ENCODE measurements at places on chromosomes 11 and 22. TPM values are rescaled to one million over a fixed set of nuclear protein-coding genes. Genes with fewer than 3 reads are reported as not detected.

GRCh38 chr11:70353900-70354568, 44.3 kb upstream of the CTTN start:
- no peak for DNase-seq

DNA sequence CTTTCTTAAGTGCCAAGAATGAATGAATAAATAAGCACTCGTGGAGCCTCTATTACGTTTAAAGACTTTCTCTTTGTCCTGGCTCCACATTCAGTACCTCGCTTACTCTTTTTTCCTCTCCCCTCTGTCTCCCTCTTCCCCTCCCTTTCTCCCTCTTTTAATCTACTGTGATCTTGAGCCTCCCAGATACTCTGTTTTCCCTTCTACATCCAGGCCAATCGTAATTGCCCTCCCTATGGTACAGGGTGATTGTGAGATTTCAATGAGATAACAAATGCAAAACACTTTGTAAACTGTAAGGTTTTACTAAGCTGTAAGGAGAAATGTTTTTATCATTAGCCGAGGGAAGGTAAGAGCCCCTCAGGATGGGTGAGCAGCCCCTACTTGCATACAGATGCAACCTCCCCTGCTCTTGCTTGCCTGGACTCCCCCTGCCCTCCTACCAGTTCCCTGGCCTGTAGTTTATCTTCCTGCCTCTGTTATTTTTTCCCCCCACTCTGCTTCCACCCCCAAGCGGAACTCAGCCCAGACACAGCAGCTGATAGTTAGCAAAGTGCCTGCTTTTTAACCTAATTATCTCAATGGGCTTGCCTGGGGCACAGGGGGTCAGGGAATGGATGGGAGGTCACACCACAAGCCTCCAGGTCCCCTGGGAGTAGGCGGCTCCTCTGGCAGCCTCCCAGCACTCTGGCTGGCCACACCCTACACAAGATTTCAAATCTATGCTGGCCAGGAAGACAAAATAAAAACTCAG, 76.9 kb upstream of the CADM1 start:
- DNase-seq, result no peak

DNA sequence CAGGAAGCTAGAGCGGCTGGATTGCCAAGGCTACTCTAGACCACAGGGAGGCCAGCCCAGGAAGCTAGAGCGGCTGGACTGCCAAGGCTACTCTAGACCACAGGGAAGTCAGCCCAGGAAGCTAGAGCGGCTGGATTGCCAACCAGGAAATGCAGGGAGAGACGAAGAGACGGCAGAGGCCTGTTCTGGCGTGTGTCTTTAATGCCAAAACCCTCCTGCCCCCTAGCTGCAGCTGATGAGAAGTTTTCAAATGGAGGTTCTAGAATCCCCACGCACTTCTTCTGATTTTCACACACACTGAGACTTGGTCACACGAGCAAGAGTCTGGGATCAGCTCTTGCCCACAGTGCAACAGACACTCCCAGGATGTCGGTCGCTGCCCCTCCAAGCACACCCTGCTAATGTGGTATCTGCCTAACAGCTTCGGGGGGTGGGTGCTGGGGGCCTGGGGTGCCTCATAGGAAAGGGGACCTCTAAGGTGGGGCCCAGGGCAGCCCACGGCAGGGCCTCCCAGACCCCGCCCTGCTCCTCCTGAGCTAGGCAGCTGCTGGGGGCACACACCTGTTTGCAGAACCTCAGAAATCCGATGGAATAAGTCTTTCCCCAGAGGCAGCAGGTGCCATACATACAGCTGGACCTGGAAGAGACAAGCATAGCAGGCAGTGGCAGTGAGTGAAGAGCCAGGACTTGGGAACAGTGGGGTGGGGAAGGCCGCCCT, 28.5 kb downstream of the MAFF start:
- peak; percentile 68 for DNase-seq

GRCh38 chr11:42576318-42576717, 735.5 kb upstream of the API5 start:
- DNase-seq, result no peak

DNA sequence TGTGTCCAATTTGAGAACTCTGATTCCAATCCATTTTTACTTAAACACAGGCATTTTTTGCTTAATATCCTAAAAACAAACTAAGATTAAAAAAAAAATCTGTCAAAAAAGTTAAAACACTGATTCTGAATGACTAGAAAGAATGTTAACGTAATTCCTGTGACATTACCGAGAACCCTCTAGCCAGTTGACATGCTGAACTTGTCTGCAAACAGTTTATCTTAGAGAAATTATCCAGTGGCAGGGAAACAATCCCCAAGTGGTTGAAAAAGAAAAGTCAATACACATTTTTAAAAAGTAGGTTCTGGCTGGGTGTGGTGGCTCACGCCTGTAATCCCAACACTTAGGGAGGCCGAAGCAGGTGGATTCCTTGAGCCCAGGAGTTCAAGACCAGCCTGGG, 11.6 kb downstream of the KMT5B start:
- DNase-seq, result no peak

- DNase-seq, result peak; percentile 49
These were observed 2.9 kb downstream of the E2F8 start for GRCh38 chr11:19237813-19238212.

- no peak for DNase-seq
These were observed 29.0 kb downstream of the NUP50 start for GRCh38 chr22:45192701-45193187.

DNA sequence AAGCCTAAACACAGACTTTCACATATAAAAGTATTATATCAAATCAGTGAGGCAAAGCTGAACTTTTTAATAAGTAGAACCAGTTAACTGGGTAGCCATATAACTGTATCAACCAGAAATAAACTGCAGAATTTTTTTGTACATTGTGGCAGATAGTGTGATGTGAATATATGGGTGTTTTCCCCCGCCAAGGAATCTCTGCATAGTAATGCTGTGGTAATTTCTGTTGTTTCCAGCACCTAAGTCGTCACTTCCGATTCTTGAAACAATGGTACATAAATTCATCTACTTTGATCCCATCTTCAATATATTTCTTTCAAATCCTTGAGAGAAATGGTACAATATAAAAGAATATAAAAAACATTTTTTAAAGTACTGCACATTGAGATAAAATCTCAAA, 39.6 kb downstream of the NARS2 start:
- DNase-seq, result no peak

DNA sequence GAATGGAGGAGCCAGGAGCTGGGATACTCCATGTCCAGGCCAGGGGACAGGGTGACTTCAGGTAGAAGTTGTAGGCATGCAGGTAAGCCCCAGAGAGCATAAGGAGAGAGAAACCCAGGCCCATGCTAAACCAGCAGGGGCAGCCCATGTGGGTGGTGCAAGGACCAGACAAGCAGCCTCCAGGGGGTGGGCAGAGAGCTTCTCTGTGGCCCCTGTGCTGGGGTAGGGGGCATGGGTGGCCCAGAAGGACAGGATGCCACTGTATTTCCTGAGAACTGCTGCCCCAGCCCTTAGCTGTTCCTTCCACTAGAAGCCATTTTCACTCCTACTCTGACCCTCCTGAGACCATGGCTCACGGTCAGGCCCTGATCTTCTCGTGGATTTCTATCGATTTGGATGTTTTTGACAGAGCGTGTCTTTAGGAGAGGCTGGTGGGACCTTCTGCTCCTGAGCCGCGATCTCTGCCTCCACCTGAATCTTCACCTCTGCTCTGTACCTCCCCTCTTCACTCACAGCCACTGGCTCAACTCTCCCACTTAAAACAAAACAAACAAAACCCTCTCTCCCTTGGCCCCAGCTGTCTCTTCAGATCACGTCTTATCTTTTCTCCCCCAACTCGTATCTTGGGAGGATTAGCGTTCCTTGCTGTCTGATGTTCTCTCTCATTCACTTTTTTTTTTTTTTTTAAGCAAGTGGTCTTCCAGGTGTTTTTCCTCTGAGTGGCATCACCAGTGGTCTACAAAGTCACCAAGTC, 112.2 kb downstream of the NECTIN1 start:
- DNase-seq, result no peak

- no peak for DNase-seq
These were observed 27.5 kb upstream of the P4HA3 start for GRCh38 chr11:74338963-74339362.

DNA sequence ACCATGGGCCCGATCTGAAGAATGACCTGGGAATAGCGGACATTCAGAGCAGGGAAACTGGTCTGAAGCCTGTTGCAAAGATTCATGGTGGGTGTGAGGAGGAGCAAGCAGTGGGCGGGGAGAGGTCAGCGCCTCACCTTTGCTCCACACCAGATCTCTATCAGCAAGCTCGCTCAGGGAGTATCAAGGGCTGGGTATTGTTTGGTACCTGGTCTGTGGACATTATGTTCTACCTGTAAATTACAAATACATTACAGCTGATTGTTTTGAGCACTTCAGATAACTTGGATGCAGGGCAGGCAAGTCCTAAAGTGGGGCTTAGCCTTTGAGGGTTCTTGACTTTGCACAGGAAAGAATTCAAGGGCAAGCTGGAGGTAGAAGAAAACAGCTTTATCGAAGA, 10.8 kb upstream of the SEC14L4 start:
- DNase-seq, result no peak

GRCh38 chr11:2748061-2748813, 48.4 kb upstream of the KCNQ1OT1 start:
- DNase-seq, result no peak

DNA sequence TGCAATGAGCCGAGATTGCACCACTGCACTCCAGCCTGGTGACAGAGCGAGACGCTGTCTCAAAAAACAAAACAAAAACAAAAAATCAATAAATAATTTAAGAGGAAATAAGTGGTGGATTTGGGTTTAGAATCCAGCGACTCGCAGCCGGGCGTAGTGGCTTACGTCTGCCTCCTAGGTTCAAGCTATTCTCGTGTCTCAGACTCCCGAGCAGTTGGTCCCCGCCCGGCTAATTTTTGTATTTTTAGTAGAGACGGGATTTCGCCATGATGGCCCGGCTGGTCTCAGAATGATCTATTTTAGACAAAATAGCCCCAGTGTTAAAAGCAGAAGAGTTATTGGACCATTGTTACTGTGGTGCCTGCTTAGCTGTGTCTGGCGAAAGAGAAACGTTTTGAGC, 29.8 kb downstream of the SNU13 start:
- no peak for DNase-seq

DNA sequence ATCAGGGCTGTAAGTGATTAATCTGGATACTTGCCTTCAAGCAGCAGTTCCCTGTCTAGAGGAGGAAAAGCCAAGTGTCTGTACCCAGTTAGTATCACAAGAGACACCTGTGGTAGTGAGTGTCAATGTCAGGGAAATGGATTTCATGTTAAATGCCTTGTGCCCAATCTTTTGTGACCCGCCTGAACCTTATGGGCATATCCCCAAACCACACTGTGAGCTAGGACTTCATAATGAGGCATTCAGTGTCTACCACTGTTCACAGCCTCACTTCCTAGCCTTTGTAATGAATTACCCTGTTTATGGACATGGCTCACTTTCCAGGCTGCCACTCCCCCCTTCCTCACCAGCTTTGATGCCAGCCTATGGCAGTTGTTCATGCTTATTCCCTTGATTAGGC, 125.1 kb downstream of the TRIM44 start:
- DNase-seq, result no peak

- no peak for DNase-seq
These were observed 2.2 kb upstream of the TOP3B start for GRCh38 chr22:21984793-21985192.

- no peak for DNase-seq
These were observed 172.0 kb upstream of the B3GAT1 start for GRCh38 chr11:134584001-134584561.

DNA sequence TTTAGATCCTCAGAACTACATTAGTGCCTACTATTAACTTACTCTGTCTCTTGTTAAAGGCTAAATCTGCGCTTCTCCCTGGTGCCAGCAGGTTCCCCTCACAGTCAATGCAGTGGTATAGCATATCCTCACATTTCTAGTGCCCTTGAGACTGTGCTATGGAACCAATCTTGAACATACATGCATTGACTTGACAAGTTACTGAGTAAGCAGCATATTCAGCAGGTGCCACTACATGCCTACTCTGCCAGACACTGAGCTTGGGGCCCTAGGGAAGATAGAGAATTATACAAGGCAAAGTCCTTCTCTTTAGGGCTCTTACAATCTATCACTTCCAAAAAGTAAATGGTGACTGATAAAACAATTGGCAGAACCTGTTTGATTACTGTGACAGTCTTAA, 3.2 kb downstream of the FUT4 start:
- DNase-seq, result peak; percentile 13

- no peak for DNase-seq
These were observed 425.2 kb downstream of the OPCML start for GRCh38 chr11:133107136-133107535.

- no peak for DNase-seq
These were observed 8.2 kb downstream of the PACSIN2 start for GRCh38 chr22:43006753-43007152.

DNA sequence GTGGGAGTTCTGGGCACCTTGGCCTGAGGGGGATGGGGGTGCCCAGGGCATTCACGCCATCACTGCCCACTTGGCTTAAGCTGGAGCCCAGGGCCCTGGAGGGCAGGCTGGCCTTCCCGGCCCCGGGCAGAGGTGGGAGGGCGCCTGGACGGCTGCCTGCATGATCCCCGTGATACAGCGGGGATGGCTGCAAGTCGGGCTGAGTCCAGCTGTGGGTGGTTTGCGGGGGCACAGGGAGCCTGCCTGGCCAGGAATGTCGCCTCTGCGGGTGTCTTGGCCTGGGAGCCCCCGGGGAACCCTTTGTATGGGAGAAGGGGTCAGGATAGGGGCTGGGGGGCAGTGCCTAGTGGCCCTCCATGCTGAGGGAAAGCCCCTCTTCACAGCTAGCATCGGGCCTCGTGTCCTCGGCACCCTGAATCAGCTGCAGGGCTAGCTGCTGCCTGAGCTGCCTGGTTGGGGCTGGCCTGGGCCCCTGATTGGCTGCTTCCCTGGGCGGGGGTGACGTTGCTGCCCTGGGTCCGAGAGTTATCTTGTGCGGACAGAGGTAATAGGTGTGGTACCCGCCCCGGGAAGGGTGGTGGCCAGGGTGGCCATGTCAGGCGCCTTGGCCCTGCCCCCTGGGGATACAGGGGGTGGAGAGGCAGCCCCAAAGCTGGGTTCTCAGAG, 8.3 kb downstream of the BRSK2 start:
- no peak for DNase-seq

- no peak for DNase-seq
These were observed 44.2 kb downstream of the MRE11 start for GRCh38 chr11:94449437-94449836.

DNA sequence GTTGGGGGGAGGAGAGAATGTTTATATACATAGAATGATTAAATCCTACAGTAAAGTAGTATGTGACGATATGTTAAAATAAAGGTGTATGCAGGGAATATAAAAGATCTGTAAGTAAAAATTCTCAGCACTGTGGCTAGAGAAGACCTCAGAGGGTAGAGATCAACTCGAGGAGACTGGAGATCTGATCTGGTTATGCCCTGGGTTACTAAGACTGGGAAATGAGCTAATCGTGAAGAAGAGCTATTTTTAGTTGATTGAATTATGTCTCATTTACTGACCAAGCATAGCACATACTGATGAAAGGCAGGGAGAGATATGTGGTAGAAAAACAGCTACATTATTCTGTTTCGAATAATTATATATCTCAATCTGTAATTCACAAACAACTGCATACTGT, 42.8 kb upstream of the ALKBH3 start:
- no peak for DNase-seq

PANX2 gene
- total RNA-seq, result 3.9 TPM

TRPC6 gene
- 66.5 TPM for total RNA-seq

C11orf42 gene
- total RNA-seq, result not detected

TRIM51 gene
- not detected for total RNA-seq

MMP13 gene
- total RNA-seq, result 0.09 TPM

TEAD1 gene
- 141 TPM for total RNA-seq

RRM1 gene
- total RNA-seq, result 35.9 TPM

FGF4 gene
- not detected for total RNA-seq

TUB gene
- 8.5 TPM for total RNA-seq

CREB3L1 gene
- total RNA-seq, result 52.3 TPM
